ENCODE measurements at places on chromosomes 11 and 22.

DNA sequence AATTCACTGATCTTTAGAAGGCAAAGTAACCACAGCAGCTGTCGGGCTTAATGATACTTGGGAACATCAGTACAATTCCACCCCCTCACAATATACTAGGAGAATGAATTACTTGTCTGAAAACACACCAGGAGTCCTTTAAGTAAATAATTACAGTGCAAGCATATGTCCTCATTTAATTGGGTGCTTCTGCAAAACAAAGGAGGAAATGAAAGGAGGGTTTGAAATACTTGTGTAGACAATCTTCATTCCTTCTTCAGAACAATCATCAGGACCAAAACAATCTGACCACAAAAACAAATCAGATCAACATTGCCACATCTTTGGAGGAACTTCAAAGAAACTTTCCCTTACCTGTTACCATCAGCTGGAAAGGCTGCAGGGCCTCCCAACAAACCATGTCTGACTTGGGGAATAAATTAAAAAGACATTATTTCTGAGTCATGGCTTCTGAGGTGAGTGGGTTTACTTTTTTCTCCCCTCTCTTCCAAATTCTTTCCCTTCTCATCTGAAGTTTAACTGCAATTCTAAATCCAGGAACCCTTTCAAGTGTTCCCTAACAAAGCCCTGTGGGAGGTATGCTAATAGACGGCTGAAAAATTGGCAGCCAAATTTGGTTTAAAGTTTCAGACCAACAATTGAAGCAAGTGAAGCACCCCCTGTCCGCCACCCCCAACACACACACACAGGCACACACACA lies 12.5 kb upstream of the CCDC117 start:
- DNase-seq: no peak

GRCh38 chr11:36409152-36409816 lies 100.8 kb downstream of the TRAF6 start:
- DNase-seq: no peak

DNA sequence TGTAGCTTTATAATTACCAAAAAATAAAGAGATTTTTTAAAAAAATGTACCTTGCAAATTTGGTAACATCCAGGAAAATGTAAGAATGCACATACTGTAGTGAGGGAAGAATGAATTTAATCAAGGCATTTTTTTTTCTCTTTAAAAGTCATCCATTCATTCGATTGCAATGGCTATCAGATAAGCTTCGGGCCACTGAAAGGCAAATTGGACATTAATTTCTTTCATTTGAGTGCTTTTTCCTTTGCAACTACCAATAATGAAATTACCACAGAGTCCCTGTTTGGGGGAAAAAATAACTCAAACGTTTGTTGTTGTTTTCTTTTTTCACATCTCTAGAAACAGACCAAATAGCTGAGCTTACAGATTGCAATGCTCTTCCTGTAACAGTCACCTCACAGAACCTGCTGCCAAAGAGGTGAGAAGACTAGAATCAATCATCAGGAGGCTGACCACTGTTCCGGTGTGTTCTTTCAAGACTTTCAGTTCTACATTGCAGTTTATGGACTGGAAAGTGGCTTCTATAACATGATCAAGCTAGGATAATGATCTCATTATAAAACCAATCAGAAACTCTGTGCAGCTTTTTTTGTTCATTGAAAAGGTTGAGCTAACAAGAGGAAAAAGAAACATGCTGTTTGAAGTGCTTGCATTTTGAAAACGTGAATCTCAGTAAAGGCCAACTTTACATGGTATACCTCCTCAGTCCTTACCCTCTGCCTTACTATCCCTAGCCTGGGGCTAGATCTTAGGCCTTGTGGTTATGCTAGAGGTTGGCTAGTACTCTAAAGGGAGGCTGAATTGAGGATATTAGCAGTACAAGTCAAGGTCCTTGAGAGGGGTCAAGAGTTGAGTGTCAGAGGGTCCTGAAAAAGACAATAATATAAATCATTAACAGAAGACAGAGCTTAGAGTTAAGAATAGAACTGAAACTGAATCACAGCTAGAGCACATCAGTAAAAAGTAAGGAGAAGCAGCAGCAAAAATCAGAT lies 1276.1 kb downstream of the LRRC4C start:
- no peak for DNase-seq

- no peak for DNase-seq
Measured at GRCh38 chr11:12269446-12270214, 107.7 kb upstream of the PARVA start.

DNA sequence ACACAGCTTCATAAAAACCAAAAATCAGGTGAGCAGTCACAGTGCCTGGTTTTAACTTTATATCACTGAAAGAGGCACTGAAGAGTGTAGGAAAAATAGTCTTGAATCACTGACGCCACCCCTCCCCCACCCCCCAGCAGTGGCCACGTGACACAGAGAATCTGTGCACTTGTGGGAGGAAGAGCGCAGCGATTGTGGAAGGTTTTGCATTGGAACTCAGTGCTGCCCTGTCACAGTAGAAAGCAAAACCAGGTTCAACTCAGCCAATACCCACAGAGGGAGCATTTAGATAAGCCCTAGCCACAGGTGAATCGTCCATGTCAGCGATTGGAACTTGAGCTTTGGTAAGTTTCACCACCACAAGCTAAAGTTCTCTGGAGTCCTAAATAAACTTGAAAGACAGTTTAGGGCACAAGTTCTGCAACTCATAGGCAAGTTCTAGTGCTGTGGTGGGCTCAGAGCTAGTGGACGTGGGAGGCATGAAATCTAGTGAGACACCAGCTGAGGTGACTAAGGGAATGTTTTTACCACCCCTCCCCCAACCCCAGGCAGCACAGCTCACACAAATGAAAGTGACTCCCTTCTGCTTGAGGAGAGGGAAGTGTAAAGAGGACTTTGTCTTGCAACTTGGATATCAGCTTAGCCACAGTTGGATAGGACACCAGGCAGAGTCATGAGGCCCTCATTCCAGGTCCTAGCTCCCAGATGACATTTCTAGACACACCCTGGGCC lies 13.3 kb downstream of the OR52B2 start:
- no peak for DNase-seq

- DNase-seq: no peak
Measured at GRCh38 chr11:66741153-66741552, 12.1 kb upstream of the SPTBN2 start.

DNA sequence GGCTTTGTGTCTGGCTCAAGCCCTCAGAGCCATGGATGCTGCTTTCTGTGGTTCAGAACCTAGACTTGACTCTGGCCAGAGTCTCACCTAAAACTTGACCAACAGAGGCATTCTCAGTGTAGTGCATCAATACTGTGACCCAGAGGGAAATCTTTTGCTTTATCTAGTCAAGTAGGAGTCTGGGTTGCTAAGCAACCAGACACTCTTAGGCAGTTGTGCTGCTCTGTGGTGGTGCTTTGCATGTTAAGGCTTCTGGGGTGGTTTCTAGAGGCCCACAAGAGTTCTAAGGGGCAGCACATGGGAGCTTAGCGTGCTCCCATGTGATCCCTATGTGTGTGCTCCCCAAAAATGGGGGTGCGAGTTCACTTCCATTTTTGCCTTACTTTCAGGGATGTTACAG lies 224.6 kb upstream of the PLET1 start:
- no peak for DNase-seq

- no peak for DNase-seq
Measured at GRCh38 chr11:121426476-121427399, 25.4 kb upstream of the SORL1 start.

DNA sequence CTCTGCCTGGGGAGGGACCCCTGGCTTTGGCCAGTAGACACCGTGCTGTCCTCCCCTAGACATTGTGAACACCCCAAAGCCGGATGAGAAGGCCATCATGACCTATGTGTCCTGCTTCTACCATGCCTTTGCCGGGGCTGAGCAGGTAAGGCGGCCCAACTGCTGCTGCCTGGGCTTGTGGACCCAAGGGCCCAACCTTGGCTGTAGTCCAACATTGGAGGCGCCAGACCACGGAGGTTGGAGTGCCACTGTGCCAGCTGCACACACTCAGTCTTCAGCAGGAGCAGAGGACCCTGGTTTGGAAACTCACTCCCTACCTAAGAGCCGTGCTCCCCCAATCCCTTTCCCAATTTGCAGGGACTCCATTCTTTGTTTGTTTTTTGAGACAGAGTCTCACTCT lies 9.4 kb downstream of the ACTN3 start:
- no peak for DNase-seq

GRCh38 chr11:130002352-130002845 lies at the start of gene PRDM10:
Gene PRDM10 (minus strand): TSS chr11:130002835. CDS start chr11:129960964, 41,871 bp downstream.
- DNase-seq: peak; percentile 95

GRCh38 chr11:6442441-6442840 lies 1.7 kb upstream of the HPX start:
- no peak for DNase-seq
